Fibroblast of skin of left quadriceps (primary cell): ENCODE measurements at places on chromosomes 16 and 17.

DNA sequence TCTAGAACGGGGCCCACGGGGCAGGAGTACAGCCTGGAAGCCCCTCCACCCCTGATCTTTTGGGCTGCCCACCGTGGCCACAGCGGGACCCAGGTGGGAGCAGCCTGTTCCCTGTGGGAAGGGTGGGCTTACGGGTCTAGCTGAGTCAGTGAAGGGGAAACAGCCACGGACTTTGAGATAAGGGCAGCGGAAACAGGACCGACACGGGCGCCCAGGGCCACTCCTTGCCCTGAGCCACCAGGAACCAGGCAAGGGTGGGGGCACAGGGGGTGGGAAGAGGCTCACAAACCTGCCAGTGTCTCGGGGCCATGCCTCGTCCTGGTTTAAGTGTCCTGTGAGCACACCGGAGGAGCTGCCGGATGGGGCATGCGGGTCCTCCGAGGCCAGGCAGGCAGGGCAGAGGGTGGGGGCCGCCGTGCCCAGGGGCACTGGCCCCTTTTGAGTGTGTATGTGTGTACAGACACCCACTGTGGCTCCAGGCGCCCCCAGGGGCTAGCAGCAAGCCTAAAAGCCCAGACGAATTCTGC is 47.6 kb upstream of the PVALEF start:
- DNase-seq: no peak

DNA sequence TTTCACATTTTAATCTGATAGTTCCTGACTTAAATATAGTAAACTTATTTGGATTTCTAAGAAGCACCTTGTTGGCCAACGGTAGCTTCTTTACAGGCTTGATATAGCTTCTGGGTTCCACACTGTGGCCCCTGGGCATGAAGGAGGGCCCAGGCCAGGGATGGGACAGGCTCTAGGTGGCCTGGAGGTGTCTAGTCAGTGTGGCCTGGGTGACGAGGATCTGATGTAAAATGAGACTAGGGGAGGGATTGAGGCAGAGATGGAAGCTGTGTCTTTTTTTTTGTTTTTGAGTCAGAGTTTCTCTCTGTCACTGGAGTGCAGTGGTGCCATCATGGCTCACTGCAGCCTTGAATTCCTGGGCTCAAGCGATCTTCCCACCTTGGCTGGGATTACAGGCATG is 187.0 kb downstream of the PRKCB start:
- DNase-seq: no peak

- DNase-seq: no peak
Observed at GRCh38 chr16:88608076-88608475, 30.3 kb upstream of the IL17C start.

DNA sequence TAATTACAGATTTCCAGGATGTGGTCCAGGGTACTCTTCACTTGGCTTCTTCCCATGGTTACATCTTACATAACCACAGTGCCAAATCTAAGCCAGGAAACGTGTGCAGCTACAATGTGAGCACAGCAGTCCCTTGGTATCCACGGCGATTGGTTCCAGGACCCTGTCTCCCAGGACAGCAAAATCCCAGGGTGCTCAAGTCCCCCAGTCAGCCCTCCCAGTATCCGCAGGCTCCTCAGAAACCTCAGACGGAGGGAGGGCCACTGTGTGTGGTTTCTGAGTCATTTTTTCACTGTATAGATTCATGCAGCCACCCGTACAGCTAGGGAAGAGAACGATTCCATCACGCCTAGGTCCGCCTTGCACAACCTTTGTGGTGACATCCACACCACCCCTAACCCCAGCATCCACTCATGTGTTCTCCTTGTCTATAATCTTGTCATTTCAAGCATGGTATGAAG is 11.1 kb upstream of the ATP2C2 start:
- DNase-seq: peak; percentile 3

- DNase-seq: no peak
Observed at GRCh38 chr17:39057701-39058206, 90.6 kb upstream of the FBXO47 start.

GRCh38 chr16:87700406-87701077 is 65.2 kb downstream of the KLHDC4 start:
- DNase-seq: no peak

- no peak for DNase-seq
Observed at GRCh38 chr16:48279199-48279598, 31.9 kb upstream of the ABCC11 start.

DNA sequence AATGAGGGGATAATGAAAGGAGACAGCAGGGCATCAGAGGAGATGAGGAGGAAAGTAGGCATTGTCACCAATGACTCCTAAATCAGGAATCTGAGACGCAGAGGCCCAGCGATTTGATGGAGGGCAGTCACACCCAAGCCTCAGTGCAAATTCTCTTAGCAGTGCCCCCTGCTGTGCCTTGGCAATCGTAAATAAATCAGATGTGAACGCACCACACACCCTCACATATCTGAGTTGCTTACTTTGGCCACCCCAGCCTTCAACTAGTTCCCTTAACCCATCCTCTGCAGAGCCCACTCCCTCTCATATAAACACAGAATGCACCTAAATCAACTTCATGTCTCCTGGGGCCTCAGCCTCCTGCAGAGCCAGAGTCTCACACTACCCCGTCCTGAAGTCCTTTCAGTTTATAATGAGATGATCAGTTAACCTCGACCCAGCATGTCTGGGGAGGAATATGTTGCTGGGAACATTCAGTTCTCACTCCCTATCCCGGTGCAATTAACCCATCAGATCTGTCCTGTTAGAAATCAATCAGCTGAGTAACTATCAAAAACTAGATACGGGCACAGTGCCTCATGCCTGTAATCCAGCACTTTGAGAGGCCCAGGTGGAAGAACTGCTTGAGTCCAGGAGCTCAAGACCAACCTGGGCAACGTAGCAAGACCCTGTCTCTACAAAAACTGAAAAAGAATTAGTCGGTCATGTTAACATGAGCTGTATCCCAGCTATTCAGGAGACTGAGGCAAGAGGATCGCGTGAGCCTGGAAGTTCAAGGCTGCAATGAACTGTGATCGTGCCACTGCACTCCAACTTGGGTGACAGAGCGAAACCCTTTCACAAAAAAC is 78.4 kb downstream of the SLC39A11 start:
- DNase-seq: peak; percentile 17

DNA sequence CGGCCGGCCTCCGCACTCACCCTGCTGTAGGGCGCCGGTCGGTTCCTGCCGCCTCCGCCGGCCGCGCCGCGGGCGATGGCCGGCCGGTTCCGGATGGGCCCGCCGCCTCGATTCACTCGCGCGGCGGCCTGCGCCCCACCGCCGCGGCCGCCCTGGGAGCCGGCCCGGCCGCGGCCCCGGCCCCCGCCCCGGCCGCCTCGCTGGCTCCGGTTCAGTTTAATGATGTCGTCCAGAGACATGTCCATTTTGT is 158 bp downstream of the ALYREF start:
- no peak for DNase-seq

- DNase-seq: no peak
Observed at GRCh38 chr16:26189536-26189935, 497.8 kb downstream of the HS3ST4 start.

DNA sequence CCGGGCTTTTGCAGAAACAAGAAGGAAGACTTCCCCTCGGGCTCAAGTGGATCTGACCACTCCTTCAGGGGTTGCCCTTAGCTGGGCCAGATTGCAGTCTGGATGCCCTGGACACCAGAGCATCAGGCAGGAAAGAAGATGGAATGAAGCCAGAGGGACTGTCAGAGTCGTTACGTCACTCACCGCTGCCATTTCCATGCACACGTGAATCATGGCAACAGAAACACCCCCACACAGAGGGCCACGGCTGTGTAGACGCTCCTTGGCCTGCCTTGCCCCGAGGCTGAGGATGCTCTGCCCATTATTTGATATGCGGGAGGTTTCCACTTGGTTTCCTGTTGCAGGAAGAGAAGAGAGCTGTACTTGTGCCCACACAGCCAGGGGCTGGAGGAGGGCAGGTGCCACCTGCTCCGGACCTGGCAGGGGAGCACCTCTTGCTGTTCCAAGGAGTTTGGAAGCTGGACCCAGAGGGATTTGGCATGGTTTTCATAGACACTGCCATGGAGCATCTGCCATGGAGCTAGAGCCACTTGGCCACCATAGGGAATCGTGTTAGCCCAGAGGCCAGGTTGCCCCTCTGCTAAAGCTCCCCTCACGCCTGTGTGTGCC is 29.4 kb downstream of the RBFOX3 start:
- DNase-seq: no peak

DNA sequence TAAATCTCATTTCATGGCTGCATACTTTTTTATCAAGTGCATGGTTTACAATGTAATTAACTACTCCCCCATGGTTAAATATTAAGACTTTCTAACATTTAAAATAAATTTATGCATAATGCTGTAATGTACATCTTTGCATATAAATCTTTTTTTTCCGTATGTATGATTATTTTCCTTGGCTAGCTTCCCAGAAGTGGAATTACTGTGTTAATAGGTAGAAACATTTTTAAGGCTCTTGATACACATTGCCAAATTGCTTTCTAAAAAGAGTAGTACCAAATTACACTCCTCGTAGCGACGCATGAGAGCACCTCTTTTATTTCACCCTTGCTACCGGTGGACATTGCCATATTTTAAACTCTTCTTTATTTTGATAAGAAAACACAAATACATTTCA is 141.1 kb downstream of the DNAH9 start:
- DNase-seq: no peak

DNA sequence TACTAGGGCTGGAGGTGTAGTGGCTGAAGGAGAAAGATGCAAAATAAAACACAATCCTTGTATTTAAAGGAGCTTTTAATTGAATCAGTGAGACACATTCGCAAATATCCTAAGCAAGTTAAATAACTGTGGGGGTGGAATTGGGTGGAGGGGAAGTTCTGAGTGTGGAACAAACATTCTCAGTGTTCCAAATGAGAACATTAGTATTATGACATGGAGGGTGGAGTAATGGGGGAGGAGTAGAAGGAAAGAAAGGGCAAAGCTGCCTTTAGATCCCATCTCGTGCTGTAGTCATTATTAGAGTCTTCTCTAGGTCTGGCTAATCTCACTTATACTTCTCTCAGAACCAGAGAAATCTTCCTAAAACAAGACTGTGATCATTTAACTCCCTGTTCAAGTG is 169.7 kb downstream of the ANKFN1 start:
- no peak for DNase-seq

- DNase-seq: no peak
Observed at GRCh38 chr17:81487487-81488275, 24.9 kb downstream of the ACTG1 start.

- DNase-seq: no peak
Observed at GRCh38 chr17:73411313-73411747, 99.5 kb upstream of the CDC42EP4 start.

- peak; percentile 6 for DNase-seq
Observed at GRCh38 chr16:9922441-9922840, 259.8 kb downstream of the GRIN2A start.

GRCh38 chr16:30340621-30341020 is 14.5 kb downstream of the CD2BP2 start:
- no peak for DNase-seq

DNA sequence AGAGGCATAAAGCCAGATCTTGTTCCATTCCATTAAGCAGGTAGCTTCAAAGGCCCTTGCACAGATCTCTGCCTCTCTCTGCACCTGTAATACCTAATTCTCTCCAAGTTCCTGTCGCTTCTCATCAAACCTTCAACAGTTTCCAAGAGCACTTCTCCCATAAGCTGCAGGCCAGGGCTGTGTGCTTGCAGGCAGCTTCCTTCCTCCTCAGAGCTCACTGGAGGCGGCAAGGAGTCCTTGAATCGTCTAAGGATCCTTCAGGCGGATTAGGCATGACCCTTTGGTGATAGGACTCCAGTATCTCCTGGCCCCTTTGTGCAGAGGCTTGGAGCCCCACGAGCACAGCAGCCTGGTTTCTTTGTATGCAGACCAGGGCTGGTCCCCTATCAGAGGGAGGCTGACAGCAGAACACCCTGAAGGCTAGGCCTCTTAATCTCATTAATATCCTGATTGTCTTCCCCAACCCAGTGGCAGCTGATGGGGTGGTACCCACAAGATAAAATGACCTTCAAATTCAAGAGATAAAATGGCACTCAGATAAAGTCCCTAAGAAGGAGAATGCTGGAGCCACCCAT is 19.8 kb downstream of the HNF1B start:
- no peak for DNase-seq

- DNase-seq: peak; percentile 66
Observed at GRCh38 chr17:81868674-81869220, 2.4 kb downstream of the ARHGDIA start.
